ENCODE measurements at places on chromosomes 4 and X.

- no peak for DNase-seq
These were observed 194.2 kb downstream of the MAD2L1 start for GRCh38 chr4:119872371-119873016.

DNA sequence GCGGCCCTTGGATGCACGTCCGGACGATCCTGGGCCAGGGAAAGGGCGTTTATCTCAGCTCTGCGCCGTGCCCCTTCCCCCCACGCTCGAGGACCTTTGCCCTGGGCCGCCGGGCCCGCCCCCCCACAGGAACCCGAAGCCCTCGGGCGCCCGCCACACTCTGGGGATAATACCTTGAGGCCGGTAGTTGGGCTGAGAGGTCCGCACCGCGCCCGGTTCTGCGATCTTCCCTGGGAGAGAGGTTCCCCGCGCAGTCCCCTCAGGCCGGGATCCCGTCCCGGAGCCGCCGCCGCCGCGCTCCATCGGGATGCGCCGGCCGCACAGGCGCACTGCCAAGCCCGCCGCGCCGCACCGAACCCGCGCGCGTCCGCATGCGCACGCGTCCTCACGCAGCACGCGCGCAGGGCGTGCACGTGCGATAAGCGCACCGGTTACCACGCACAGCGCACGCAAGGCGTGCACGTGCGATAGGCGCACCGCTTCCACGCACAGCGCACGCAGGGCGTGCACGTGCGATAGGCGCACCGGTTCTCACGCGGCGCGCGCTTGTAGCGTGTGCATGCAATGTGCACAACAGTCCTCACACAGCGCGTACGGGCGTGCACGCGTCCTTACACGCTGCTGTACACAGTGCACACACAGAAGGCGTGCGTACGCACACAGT lies at the start of gene MAP7D2:
Gene MAP7D2 (minus strand): TSS at position 331 of the 664 bp plus-strand sequence. CDS start 28 bp downstream, at position 303.
- no peak for DNase-seq

DNA sequence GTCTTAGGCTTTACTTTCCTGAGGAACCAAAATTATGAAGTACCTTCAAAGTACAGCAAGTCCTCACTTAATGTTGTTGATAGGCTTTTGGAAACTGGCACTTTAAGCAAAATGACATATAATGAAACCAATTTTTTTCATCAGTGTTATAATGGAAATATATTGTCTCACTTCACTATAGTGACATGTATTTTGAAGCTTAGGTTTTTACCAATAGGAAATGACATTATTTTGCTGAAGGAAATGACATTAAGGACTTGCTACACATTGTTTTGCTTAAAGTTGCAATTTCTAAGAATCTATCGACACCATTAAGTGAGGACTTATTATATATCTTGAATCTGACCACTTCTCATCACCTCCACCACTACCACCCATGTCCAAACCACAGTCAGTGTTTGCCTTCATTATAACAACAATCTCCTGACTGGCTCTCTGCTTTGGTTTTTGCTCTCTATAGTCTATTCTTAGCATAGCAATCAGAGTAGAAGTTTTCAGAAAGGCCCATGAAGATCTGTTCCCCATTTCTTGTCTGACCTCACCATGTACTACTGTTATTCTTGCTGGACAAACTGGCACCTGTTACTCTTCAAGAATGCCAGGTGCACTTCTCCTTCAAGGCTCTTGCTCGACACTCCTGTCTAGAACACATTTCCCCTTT lies 311.2 kb downstream of the BMPR1B start:
- no peak for DNase-seq

GRCh38 chrX:105816517-105816916 lies 5.8 kb upstream of the NRK start:
- DNase-seq = no peak

Measured in hematopoietic multipotent progenitor cell treated with erythropoietin and hydrocortisone succinate and interleukin-3 and kit ligand, for 8 days (in vitro differentiated cells).